Fibroblast of mammary gland (primary cell): ENCODE measurements at places on chromosomes 6 and 20.

DNA sequence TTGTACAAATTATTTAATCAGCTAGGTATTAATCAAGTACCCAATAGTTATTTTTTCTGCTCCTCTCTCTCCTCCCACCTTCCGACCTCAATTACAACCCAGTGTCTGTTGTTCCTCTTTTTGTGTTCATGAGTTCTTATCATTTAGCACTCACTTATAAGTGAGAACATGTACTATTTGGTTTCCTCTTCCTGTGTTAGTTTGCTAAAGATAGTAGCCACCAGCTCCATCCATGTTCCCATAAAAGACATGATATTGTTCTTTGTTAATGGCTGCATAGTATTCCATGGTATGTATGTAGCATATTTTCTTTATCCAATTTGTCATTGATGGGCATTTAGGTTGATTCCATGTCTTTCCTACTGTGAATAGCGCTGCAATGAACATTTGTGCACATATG is 652.8 kb upstream of the CITED2 start:
- DNase-seq: no peak

- DNase-seq: peak; percentile 52
Measured at GRCh38 chr6:74638412-74638811, 567.4 kb downstream of the COL12A1 start.

DNA sequence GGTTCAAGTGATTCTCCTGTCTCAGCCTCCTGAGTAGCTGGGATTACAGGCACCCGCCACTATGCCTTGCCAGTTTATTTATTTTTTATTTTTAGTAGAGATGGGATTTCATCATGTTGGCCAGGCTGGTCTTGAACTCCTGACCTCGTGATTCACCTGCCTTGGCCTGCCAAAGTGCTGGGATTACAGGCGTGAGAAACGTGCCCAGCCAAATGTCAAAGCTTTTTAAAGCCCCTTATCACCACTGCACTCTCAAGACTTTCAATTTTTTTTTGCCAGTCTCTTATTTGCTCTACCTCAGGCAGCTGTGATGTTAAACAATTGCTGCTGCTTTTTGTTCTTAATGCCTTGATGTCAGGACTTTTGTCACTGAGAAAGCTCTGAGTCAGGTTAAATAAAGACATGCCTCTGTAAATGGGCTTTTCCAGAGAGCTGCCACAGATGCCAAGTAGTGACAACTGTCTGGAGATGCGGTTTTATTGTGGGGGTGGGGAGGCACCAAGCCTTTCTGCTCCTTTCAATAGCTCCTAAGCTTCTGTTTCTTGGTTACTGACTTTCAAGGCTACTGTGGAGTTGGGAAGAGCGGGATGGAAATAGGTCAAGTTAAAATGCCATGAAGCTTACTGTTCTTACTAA is 29.2 kb downstream of the RSPH3 start:
- peak; percentile 17 for DNase-seq

DNA sequence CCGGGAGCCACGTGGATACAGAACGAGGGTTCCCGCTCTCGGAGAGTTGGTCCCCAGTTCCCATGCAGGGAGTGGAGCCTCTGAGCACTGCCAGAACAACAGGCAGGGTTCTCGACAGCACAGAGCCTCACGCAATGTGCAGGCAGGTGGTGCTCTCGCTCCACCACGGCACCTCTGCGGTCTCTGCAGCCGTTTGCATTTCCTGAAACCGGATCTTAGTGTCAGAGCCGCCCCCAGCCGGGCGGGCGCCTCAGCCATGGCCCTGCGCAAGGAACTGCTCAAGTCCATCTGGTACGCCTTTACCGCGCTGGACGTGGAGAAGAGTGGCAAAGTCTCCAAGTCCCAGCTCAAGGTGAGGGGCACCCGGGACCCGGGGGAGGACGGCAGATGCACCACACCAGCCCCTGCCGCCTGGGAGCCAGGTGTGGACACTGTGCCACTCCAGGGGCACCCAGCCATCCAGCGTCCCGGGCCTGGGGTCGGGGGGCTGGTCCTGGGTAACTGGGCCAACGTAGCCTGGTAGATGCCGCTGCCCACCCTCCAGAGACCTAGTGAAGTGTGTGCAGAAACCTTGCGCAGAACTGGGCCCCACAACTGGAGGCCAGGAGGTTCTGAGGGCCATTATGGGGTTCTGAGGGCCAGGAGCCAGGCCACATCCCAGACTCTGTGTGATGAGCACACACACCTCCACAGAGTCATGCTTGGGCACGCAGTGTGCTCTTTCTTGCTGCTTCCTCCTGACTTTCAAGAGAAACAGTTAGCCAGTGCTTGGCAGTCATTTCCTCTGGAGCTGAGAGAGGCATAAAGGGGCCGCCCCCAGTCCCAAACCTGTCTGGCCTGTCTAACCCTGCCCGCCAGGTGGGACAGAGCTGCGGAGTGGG is at the start of gene DEF6:
Gene DEF6 (plus strand): TSS at position 218 of the 881 bp plus-strand sequence. CDS start 39 bp downstream, at position 257.
- peak; percentile 73 for DNase-seq

DNA sequence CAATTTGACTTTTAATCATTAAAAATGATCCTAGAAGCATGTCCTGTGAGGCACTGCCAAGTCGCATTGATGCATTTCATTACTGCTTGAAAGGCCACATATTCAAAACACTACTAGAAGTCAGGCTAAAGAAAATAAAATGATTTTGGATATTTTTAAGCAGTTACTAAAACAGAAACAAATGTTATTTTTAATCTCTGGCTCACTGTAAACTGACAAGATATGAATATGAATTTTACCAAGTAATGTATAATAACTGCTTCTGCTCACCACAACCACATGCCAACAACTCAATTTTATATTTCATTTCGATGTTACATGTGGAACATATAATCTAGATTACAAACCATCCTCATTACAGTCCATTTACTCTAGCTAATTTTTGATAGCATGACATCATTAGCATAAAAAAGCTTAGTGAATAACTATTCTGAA is 90.6 kb downstream of the ATXN1 start:
- DNase-seq: no peak

DNA sequence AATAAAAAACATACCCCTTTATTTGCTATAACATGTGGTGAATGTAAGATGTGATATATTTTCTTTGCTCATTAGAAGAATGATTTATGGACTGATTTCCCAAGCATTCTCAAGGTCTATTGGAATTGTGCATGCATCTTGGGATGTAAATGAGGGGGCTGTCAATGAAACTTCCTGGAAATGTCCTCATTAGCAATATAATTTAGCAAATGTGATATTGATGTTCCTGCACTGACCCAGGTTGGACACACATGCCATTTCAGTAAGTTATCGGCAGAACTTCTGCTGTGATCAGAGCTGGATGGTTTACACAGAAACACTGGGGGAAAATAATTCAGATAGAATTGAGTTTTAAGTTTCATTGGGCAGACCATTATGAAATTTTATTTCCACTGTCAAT is 99.9 kb downstream of the ELOVL4 start:
- DNase-seq: no peak

GRCh38 chr6:117174835-117175360 is 90.5 kb upstream of the VGLL2 start:
- DNase-seq: no peak

DNA sequence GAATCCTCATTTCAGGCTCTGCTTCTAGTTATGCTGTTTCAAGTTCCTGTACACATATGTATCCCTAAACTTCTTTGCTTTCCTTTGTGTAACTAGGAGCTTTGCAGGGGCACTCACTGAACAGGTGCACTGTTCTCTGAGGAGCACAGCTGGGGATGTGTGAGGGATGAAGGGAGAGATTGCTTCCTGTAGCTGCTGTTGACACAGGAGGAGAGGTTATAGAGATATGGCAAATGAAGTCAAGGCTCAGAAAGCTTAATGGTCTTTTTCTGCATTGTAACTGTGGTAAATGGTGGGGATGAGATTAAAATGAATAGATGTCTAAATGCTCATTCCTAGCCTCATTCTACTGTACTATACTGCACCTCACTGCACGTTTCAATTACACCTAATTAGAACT is 454.3 kb downstream of the BTBD3 start:
- no peak for DNase-seq

GRCh38 chr6:103122766-103123601 is 1729.5 kb downstream of the GRIK2 start:
- DNase-seq: peak; percentile 18

DNA sequence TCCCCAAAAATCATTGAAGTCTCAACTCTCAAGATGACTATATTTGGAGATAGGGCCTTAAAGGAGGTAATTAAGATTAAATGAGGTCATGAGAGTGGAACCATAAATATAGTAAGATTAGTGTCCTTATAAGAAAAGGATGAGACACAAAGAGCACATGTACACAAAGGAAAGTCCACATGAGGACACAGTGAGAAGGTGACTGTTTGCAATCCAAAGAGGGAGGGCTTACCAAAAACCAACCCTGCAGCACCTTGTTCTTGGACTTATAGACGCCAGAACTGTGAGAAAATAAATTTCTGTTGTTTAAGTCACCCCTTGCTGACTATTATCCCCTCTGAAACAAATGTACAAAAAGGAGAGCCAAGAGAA is 150.4 kb upstream of the SMLR1 start:
- no peak for DNase-seq

GRCh38 chr6:111110036-111110435 is 22.7 kb downstream of the SLC16A10 start:
- DNase-seq: no peak

GRCh38 chr6:68761985-68762384 is 126.9 kb downstream of the ADGRB3 start:
- DNase-seq: no peak

- DNase-seq: no peak
Measured at GRCh38 chr6:85368631-85369030, 81.3 kb upstream of the NT5E start.

DNA sequence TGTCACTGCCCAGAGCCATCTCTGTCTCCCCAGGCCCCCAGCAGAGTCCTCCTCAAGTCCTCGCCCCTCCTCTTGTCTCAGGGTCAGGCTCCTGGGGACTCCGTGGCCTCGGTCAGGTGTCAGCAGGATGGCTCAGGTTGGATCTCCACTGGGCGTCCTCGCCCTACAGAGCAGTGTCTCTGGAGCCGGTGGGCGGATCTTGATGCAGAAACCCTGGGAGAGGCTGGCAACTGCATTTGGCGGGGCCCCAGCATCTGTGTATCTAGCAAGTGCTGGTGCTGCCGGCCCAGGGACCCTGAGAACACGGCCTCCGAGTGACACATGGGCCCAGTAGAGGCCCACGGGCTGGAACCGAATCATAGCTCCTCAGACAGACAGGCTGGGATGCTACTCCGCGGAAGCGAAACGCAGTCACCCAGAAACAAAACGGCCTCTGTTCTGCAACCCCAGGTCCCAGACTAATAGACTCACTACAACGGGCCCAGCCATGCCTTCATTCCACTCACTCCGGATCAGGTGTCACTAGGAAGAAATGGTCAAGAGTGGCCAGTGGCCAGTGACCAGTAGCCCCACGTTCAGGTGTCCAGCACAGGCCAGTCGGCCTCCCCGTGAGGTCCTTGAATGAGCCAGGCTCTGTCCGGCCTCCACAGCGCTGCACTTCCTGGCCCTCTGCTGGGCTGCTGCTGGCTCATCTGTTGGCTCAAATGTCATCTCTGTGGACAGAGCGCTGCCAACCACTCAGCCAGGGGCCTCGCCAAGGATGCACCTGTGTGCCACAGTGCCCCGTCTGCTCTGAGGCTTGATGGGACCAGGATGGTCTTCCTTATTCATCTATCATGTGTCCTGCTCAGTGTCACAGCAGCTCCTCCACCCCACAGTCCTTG is 12.6 kb upstream of the FRMD1 start:
- DNase-seq: no peak

GRCh38 chr6:143694560-143694959 is 16.8 kb downstream of the PHACTR2 start:
- peak; percentile 46 for DNase-seq

GRCh38 chr6:130827247-130828149 is at the start of gene SMLR1:
SMLR1 (plus strand) TSS chr6:130827406; CDS start chr6:130827414, 8 bp downstream.
- DNase-seq: no peak

- peak; percentile 84 for DNase-seq
Measured at GRCh38 chr6:26205161-26205624, 118.0 kb downstream of the HFE start.

GRCh38 chr6:45983062-45983461 is 32.6 kb downstream of the CLIC5 start:
- DNase-seq: no peak

DNA sequence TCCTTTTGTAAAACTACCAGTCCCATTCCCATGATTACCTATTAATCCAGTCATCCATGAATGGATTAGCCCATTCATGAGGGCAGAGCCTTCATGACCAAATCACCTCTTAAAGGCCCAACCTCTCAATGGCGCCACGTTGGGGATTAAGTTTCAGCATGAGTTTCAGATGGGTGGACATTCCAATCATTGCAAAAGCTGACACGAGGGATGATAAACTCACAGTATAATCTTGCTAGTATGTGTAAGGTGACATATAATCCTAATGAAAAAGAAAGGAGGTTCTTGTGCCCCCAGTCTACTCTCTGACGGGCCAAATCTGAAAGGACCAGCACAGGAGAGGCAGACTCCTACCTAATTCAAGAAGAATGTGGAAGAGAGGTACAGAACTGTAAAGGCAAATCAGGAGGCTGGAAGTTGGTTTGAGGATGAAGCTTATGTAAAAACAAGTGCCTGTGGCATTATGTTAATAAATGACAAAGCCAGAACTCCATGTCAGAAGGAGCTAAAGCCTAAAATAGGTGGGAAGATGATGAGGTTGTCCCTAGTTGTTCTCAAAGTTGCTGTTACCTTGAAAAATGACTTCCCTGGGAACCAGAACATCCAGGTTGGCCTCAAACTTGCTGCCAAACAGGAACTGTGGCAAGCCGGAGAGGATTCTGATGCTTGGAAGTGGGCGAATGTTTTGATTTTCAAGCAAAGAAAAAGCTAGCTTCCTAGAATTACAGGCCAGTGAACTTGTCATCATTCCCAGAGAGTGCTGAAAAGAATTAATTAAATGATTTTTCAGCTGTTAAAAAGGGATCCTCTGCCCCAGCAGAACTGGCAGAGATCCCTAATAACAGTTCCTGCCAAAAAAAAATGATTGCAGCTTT is 106.5 kb upstream of the TIAM2 start:
- DNase-seq: no peak

- peak; percentile 59 for DNase-seq
Measured at GRCh38 chr6:105839266-105839665, 246.9 kb upstream of the PRDM1 start.

- DNase-seq: peak; percentile 57
Measured at GRCh38 chr6:166419286-166419685, 36.5 kb upstream of the MPC1 start.

- DNase-seq: peak; percentile 45
Measured at GRCh38 chr20:45311589-45312211, 3.6 kb upstream of the MATN4 start.

- no peak for DNase-seq
Measured at GRCh38 chr6:36245572-36246061, 24.2 kb upstream of the PNPLA1 start.

GRCh38 chr6:147043994-147044477 is 160.2 kb upstream of the STXBP5 start:
- peak; percentile 60 for DNase-seq

- DNase-seq: peak; percentile 79
Measured at GRCh38 chr6:27720607-27721580, 191.3 kb downstream of the OR2B2 start.

- DNase-seq: no peak
Measured at GRCh38 chr6:6714118-6714897, 125.8 kb downstream of the LY86 start.

- peak; percentile 5 for DNase-seq
Measured at GRCh38 chr6:138869398-138869797, 73.5 kb downstream of the ECT2L start.
